Activated naive CD8-positive, alpha-beta T cell treated with anti-CD3 and anti-CD28 coated beads, Interleukin-2, amount 10 ng/mL, durations not matched to agents 7 days and 5 days (primary cell): ENCODE measurements at places on chromosomes 3 and 15. TPM values are rescaled to one million over a fixed set of nuclear protein-coding genes. Genes with fewer than 3 reads are reported as not detected.
A peak's percentile ranks its signal among the peaks of the same experiment; 100 is the strongest.

Gene NUP210
- total RNA-seq, result 170 TPM

Gene SETD2
- total RNA-seq, result 63.3 TPM

DNA sequence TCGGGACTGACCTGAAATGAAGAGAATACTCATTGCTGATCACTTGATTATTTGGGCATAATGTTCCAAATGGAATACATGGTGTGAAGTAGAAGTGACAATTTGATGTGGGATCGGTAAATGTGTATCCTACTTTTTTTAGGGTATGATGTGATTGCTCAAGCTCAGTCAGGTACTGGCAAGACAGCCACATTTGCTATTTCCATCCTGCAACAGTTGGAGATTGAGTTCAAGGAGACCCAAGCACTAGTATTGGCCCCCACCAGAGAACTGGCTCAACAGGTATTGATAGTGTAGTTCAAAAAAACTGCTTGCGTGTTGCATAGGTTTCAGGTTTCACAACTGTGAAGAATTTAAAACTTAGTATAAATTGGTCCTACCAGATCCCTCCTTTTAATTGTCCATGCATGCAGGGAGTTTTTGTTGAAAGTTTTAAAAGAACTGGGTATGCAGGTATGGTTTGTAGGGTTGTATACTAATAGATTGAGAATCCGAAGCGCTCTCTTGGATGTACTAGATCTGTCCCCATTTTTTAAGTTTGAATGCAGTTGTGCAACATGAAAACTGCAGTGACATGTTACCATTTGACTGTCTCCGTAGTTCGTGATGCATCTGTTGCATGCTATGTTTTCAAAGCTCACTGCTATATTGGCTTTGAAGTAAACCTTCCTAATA lies 1.6 kb downstream of the EIF4A2 start:
- DNase-seq, result no peak
- H3K4me3 ChIP-seq, result peak overlapping the region; percentile 100
- peak overlapping the region; percentile 99 for H3K27ac ChIP-seq
- H3K27me3 ChIP-seq, result no peaks in the 10 kb centered on the region
- H3K4me1 ChIP-seq, result peaks cover 49% of the 10 kb centered on the region
- H3K36me3 ChIP-seq, result peaks cover 52% of the 10 kb centered on the region

DNA sequence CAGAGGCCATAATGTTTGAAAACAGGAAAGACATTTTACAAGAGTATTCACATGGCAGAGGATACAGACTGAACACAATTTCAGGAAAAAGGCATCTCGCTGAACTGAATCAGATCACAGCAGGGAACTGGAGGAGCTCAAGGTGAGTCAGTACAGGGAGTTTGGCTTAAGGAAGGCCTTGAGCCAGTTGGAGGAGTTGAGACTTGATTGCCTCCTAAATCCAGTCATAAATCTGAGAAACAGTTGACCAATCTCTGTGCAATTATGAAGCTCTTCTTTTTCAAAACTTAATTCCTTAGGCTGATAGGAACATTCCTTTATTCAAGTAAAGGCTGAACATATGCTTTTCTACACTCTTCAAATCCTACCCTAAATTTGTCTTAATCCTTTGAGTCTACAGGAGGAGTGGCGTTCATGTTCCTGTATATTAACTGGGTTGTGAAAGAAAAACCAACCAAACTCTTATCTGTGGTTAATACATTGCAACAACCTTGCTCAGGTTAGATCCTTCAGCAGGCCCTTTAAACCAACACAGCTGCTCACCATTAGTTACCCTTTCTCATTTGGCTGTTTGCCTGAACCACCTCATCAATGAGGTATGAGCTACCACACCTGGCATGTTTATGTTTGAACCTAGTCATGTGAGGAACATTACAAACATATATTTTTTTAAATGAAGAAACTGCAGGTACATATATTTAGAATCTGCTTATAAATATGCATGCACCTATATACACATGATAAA lies 404.1 kb upstream of the ATP11B start:
- no peak for DNase-seq
- H3K27me3 ChIP-seq, result no peaks in the 10 kb centered on the region
- H3K36me3 ChIP-seq, result no peaks in the 10 kb centered on the region
- no peak overlapping the region for H3K4me3 ChIP-seq
- no peaks in the 10 kb centered on the region for H3K4me1 ChIP-seq

DNA sequence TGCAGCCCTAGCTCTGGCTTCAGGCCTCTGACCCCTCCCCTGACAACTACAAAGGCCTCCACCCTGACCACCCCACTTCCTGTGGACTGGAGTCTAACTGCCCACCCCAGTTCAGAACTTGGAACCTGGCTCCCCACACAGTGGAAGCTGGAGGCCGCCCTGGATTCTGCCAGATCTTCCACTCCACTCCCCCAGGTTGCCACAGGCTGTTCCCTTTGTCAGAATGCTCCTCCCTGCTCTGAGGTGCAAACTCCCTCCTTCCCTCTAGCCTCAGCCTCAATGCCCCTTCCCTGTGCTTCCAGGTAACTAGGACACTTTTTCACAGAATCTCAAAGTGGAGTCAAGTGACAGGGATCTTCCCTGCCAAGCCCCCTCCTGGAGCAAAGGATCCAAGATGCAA lies 62.8 kb upstream of the TMEM115 start:
- no peak for DNase-seq
- no peaks in the 10 kb centered on the region for H3K4me1 ChIP-seq
- no peaks in the 10 kb centered on the region for H3K27me3 ChIP-seq
- no peak overlapping the region for H3K4me3 ChIP-seq
- no peaks in the 10 kb centered on the region for H3K36me3 ChIP-seq

DNA sequence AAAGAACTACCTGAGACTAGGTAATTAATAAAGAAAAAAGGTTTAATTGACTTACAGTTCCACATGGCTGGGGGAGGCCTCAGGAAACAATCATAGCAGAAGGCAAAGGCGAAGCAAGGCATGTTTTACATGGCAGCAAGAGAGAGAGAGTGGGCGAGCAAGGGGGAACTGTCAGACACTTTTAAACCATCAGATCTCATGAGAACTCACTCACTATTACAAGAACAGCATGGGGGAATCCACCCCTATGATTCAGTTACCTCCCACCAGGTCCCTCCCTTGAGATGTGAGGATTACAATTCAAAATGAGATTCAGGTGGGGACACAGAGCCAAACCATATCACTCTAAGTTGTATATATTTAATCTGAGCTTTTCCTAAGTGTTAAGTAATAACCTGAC lies 79.0 kb upstream of the MLF1 start:
- H3K27ac ChIP-seq, result no peak overlapping the region
- H3K27me3 ChIP-seq, result no peaks in the 10 kb centered on the region
- H3K36me3 ChIP-seq, result no peaks in the 10 kb centered on the region
- H3K4me1 ChIP-seq, result no peaks in the 10 kb centered on the region
- no peak for DNase-seq

GRCh38 chr3:161148832-161149475 lies 43.8 kb upstream of the B3GALNT1 start:
- no peak overlapping the region for H3K27ac ChIP-seq
- H3K4me3 ChIP-seq, result no peak overlapping the region
- H3K27me3 ChIP-seq, result peaks cover 15% of the 10 kb centered on the region
- DNase-seq, result no peak
- no peaks in the 10 kb centered on the region for H3K4me1 ChIP-seq
- H3K36me3 ChIP-seq, result no peaks in the 10 kb centered on the region

GRCh38 chr3:3772920-3773319 lies 26.3 kb upstream of the LRRN1 start:
- no peaks in the 10 kb centered on the region for H3K36me3 ChIP-seq
- H3K4me1 ChIP-seq, result no peaks in the 10 kb centered on the region
- H3K27ac ChIP-seq, result no peak overlapping the region
- H3K27me3 ChIP-seq, result no peaks in the 10 kb centered on the region
- DNase-seq, result no peak

DNA sequence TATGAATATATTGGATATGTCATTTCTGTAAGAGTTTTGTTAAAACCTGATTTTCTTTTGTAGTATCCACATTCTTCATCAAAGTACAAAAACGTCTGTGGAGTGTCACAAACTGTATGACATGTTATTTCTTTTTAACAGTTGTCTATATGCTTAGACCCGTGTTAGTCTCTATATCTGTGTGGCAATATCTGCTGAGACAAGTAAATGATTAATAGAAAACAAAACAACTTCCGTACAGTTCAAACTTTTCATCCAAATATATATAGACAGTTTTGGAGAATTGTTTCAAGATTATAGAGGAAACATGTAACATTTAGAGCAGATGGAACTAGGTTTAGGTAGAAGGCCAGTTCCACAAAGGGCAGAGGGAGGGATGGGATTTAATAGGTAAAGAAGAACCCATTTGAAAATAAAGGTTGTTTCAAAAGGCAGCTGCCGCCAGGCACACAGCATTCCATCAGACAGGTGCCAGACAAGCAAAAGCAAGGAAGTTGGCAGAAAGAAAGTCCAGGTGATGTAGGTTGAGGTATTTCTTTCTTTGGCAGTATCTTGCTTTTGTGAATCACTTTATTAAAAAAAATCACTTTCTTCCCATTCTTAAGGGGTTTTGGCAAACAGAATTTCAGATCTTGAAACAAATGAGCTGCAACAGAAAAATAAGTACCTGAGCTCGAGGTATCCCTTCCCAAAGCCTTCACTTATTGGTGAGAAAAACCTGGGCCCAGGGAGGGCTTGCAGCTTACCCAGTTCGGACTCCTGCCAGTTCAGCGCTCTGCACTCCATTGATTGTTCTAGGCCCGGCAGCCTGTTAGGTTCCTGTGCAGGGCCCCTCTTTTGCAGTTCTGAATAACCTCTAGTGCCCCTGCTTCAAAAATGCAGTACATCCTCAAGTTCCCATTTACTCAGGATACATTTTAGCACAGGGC lies 49.0 kb downstream of the LRRN1 start:
- H3K27me3 ChIP-seq, result no peaks in the 10 kb centered on the region
- H3K4me3 ChIP-seq, result no peak overlapping the region
- no peak for DNase-seq
- no peaks in the 10 kb centered on the region for H3K4me1 ChIP-seq
- no peak overlapping the region for H3K27ac ChIP-seq

DNA sequence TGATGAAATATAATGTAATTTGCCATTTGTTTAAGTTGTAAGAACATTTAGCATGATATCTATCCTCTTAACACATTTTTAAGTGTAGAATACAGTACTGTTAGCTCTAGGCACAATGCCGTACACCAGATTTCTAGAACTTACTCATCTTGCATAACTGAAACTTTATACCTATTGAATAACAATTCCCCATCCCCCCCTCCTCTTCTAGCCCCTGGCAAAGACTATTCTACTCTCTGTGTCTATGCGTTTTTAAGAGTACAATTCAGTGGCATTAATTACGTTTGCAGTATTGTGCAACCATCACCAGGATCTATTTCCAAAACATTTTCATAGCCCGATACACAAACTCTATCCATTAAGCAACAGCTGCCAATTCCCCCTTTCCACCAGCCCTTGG lies 261.7 kb downstream of the PLOD2 start:
- H3K27me3 ChIP-seq, result no peaks in the 10 kb centered on the region
- H3K4me3 ChIP-seq, result no peak overlapping the region
- H3K27ac ChIP-seq, result no peak overlapping the region
- no peaks in the 10 kb centered on the region for H3K36me3 ChIP-seq
- DNase-seq, result no peak

DNA sequence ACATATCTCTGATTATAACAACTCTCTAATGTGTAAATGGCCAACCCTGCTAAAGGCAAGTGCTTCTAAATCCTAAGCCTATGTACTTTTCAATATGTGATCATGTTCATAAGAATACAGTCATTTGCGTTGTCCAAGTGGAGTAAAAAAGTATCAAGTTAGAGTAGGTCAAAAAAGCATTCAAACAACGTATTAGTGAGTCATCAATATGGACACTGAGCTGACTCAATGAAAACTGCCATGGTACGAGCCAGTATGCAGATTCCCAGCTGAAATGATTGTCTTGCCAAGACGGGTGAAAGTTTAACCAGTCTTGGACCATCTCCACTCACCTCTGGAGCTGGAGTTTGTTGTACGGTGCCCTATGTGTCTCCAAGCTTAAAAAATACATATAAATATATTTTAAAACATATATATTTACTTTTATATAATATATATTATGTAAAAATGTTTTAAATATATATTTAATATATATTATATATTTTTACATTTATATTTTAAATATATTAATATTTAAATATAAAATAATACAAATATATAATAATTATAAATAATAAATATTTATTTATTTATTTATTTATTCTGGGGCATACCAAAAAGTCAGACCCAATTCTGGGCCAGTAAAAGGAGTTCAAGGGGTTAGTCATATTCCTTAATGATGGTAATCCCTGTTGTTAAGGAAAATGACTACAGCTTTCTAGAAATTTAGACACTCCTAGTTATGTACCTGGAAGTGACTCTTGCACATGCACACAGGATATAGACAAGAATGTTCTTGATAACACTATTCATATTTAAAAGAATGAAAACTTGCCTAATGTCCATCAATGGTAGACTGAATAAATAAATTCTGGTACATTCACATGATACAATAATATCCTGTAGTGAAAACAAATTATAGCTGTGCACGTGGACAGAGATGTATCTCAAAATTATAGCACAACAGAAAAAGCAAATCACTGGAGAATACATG lies 27.2 kb downstream of the PLSCR4 start:
- no peak overlapping the region for H3K4me3 ChIP-seq
- DNase-seq, result no peak
- peaks cover 2% of the 10 kb centered on the region for H3K4me1 ChIP-seq
- no peak overlapping the region for H3K27ac ChIP-seq
- H3K36me3 ChIP-seq, result no peaks in the 10 kb centered on the region

GRCh38 chr15:80118956-80119355 lies 33.8 kb upstream of the FAH start:
- H3K4me1 ChIP-seq, result no peaks in the 10 kb centered on the region
- H3K27ac ChIP-seq, result no peak overlapping the region
- no peaks in the 10 kb centered on the region for H3K27me3 ChIP-seq

GRCh38 chr15:56207092-56207491 lies 36.6 kb downstream of the RFX7 start:
- H3K4me3 ChIP-seq, result peak overlapping the region; percentile 64
- peaks cover 43% of the 10 kb centered on the region for H3K4me1 ChIP-seq
- H3K27me3 ChIP-seq, result no peaks in the 10 kb centered on the region
- DNase-seq, result no peak

DNA sequence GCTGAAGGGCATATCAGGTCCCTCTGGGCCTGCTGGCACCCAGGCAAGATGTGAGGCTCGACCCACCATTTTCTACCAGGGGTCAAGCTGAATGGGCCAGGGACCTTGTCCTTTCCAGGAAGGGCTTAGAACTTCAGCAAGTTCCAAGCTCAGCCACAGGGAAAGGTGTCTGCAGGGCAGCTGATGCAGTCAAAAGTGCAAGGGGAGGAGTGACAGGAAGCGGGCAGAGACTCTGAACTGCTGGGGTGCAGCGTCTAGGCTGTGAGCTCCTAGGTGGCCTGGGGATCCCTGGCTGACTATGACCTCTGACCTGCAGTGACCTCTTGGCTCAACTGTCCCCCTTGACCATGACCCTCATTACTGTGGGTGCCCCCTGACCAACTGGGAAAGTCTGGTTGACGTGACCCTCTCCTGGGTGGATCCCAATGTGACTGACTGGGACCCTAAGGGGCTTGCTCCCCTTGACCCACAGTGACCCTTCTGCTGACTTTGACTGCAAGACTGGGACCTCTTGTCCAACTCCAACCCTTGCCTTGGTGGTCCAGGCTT lies 14.4 kb upstream of the SEC13 start:
- no peak overlapping the region for H3K4me3 ChIP-seq
- H3K27me3 ChIP-seq, result peaks cover 5% of the 10 kb centered on the region
- peak overlapping the region; percentile 35 for H3K27ac ChIP-seq
- no peak for DNase-seq
